ENCODE measurements at places on chromosomes 7 and 10.

DNA sequence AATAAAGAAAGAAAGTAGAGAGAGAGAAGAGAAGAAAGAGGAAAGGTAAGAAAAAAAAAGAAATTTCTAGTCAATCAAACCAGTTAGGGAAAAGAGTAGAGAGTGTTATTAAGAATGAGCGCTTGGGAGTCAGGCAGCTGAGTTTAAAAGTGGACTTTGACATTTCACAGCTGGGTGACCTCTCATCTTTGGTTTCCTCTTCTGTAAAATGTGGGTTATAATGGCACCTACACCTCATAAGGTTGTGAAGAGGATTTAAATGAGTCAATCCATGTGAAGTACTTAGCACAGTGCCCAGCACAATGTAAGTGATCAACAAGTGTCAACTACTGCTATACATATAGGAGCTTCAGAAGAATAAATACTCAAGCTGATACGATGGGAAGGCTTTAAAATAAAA, 12.2 kb downstream of the HOXA1 start:
- DNase-seq, result no peak

- DNase-seq, result no peak
Measured at GRCh38 chr7:124776153-124776552, 10.6 kb upstream of the GPR37 start.

DNA sequence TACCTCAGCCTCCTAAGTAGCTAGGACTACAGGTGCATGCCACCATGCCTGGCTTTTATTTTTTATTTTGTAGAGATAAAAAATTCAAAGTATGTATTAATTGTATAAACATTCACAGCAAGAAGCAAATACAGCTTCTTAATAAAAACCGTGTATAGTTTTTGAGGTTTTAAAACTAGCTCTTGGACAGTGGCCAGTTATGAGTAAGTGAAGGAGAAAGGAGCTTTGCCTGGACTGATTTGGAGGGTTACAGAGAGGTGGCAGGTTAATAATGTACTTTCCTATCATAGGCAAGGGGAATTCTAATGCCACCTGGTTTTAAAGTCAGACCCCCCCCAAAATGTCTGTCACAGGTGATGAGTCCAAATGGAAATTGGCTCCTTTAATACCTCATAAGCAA, 43.4 kb downstream of the ZNRF2 start:
- DNase-seq, result peak; percentile 50

- no peak for DNase-seq
Measured at GRCh38 chr7:86911659-86912058, 147.8 kb downstream of the ELAPOR2 start.

- DNase-seq, result peak; percentile 59
Measured at GRCh38 chr7:36210291-36210922, 57.4 kb downstream of the EEPD1 start.

DNA sequence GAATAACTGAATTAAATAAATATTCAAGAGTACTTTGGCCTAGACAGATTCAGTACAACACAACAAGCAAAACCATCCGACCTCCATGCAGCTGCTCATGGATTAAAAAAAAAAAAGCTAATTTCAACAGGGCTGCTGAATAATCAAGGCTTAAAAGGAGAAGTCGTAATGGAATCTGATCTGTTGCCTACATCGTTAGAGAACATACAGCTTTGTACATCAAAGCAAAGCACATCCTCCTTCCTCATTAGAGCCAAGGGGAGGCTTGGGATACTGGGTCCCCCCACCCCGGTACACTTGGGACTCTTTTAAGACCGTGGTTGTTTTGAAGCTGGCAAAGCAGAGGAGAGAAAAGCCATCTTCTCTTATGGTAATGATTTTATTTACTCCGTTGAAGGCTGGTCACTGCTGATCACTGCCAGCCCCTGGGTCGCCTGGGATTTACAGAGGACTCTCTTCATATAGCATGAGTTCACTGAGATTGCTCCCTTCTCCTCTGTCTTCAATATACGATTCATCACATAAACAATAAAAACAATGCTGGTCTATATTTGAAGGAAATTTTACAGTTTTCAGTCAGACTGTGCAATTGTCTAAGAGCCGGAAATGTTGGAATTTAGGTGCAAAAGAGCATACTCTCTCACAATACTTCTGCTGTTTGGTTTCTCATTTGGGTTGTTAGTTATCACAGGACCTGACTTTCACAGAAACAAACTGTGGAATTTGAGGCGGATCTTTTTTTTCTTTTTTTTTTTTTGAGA, 148.8 kb downstream of the FAM107B start:
- no peak for DNase-seq

DNA sequence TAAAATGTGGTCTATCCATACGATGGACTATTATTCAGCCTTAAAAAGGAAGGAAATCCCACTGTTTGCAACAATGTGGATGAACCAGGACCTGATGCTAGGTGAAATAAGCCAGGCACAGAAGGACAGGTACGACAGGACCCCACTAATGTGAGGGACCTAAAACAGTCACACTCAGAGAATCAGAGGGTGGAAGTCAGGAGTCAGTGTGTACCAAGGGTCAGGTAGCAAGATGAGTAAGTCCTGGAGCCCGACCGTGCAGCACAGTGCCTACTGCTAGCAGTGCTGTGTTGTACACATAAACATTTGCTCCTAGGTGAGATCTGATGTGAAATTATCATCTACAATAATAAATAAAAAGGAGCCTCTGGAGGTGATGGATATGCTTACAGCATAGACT, 322.3 kb downstream of the GLRX3 start:
- no peak for DNase-seq

DNA sequence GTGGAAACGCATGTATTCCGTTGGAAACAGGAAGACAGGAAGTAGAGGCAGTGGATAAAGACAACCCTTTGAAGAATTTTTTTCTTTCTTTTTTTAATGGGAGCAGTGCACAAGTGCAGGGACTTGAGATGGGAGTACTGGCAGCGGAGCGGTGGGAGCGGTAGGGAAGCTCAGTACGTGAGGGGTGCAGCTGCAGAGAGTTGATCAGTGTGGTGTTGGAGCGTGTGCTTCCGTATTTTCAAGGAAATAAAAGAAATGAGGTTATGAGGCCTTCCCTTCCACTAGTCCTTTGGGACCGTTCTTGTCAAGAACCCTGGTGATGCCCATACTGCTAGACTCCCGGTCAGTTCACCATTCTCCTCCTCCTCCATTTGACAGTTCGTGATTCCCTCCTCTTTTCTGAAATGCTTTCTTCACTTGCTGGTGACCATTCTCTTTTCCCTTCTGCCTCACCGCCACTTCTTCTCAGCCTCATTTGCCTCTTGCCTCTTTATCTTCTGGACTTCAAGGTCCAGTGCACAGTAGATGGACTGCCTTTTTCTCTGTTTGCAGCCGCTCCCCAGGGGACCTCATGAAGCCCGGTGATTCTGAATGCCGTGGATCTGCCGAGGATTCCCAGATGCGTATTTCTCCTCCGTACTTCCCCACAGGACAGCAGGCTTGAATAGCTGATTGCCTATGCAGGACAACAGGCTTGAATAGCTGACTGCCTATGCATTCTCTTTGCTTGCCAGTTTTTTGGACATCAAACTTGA, 39.1 kb upstream of the TMEM236 start:
- no peak for DNase-seq

GRCh38 chr7:129072479-129073011, 17.6 kb upstream of the TNPO3 start:
- no peak for DNase-seq

All from fibroblast of skin of right biceps (primary cell).